Activated CD8-positive, alpha-beta memory T cell treated with anti-CD3 and anti-CD28 coated beads for 4 hours (primary cell): ENCODE measurements at places on chromosomes 7 and 10.

- DNase-seq: no peak
These were observed 1.8 kb upstream of the DUSP5 start for GRCh38 chr10:110495731-110496552.

GRCh38 chr7:29335188-29336083 lies 140.9 kb downstream of the CHN2 start:
- no peak for DNase-seq

- DNase-seq: no peak
These were observed 25.3 kb downstream of the CROT start for GRCh38 chr7:87370660-87371180.

GRCh38 chr10:118036281-118036875 lies 10.4 kb downstream of the RAB11FIP2 start:
- no peak for DNase-seq

GRCh38 chr7:99407872-99408378 lies 472 bp downstream of the PDAP1 start:
- no peak for DNase-seq

DNA sequence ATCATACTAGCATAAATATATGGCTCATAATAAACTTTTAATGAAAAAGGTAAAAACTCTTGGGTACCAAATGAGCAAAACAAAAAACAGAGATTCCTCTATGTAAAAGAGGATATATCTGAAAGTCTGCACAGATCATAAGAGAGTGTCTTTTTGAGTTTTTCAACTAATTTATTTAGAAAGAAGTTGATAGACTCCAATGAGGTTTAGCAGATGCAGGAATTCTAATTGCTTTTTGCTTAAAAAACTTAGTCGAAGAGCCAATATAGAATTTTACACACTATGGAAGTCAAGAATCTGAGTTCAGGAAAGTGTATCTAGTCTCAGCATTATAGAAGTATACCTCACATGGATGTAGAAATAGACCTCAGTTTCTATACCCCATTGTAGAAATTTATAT lies 3.4 kb upstream of the MLLT10 start:
- no peak for DNase-seq

GRCh38 chr7:108911016-108911415 lies 341.3 kb downstream of the DNAJB9 start:
- no peak for DNase-seq

- no peak for DNase-seq
These were observed 15.8 kb upstream of the BNIP3 start for GRCh38 chr10:131997366-131998049.

DNA sequence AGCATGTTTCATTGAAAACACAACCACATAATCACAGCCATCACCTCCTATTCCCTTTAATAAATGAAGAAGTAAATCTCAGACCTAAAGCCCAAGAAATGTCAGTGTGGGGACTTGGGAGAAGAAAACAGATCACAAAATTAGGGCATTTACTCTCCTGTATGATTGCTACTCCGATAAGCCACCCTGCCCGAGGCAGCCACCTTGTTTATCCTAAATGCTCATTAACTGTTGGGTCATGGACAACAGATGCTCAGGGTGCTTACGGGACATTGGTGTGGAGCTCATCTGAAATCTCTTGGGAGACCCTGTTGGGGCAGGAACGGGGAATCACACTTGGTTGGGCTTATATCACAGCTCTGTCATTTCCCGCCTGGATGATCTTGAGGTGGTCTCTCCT lies 17.5 kb upstream of the CHST15 start:
- no peak for DNase-seq

DNA sequence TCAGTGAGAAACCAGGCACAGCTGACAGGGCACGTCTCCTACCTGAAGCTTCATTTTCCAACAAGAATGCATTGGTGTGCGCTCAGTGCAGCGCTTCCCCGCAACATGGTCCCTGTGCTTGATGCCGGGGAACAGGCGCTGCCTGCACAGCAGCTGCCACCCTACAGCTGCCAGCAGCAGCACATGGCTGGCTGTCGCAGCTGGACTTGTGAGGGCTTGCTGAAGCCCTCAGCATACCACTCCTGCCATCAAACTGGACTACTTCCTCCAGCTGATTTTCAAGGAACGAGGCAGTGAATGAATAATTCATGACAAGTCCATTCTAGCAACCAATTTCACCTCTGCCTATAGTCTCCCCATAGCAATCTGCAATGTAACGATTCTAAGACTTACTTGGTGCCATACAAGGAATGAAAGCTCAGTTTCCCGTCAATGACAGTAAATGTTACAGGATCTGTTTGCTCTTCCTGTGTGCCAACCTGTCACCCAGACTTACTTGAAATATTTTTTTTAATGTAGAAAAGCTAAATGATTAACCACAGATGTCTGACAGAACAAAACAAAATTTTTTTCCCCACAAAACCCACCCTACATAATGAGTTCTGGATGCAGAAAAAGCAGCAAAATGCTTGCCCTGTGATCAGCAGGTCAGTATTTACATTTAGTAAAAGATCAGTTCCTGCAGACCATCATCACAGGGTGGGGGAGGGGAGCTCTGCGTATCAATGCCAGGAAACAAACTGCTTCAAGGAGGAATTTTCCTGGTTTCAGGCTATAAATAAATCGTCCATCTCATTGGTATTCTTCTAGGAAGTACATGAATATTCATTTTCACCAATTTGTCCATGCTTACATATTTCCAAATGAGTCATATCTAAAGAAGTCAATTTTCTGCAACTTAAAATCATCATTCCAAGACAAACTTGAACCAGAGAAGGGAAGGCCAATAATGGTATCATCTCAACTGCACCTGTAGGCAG lies 140.6 kb downstream of the ALOX5 start:
- DNase-seq: no peak
